ENCODE measurements at places on chromosomes 5 and 9.

- DNase-seq = no peak
Measured at GRCh38 chr9:131927091-131927490, 152.6 kb downstream of the MED27 start.

- DNase-seq = no peak
Measured at GRCh38 chr9:16002816-16003215, 450.0 kb downstream of the CCDC171 start.

DNA sequence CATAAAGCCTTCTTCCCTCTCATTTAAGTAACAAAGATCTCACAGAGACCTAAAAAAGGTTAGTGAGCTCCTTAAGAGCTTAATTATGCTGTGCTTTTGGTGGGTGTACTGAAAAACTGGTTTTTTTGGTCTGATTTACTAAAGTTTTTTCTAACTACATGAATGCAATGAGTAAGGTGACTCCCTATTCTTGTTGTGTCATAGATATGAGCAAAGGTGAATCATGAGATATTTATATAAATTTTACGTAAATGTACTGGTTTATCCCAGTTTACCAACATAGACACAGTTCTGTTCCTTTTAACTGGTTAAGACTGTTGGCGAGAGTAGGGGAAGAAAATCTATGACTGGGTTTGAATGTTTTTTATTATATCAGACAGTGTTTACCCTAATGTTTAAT is 250.5 kb downstream of the NR2F1-AS1 start:
- DNase-seq = no peak

GRCh38 chr5:57174890-57175510 is 1.1 kb downstream of the GPBP1 start:
- no peak for DNase-seq

GRCh38 chr5:137250421-137250820 is 248.7 kb downstream of the SPOCK1 start:
- DNase-seq = no peak

DNA sequence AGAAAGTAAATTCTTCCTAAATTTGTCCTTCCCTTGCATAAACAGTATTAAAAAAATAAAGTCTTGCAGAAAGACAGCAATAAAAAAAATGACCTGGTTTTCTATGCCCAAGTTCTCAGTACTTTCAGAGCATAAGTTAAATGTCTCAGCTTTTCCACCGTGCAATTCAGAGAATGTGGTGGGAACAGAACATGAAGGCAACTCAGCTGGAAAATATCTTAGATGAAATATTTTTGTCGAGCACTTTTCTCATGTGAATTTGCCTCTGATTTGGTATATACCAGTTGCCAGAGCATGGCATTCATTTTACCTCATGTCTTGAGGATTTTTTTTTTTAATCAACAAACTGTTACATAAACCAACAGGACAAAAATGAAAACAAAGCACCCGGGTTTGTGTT is 176.1 kb downstream of the CETN3 start:
- DNase-seq = no peak

DNA sequence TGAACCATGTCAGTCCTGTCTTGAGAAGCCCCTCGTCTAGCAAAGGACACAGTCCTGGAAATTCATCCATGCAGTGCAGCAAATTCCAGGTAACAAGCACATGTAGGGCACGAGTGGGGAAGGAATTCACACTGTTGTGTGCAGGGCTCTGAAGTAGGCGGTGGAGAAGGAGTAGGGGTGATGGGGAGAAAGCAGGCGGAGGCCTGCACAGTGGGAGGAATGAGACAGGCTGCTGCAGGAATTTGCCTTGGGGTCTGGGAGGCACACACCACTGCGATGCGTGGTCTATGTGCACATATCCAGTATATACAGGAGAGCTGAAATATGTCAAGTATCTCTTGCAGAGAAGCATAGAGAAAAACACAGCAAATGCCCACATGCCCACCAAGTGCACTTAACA is 249.2 kb upstream of the IRX2 start:
- DNase-seq = no peak

GRCh38 chr5:93911609-93912008 is 170.2 kb upstream of the POU5F2 start:
- no peak for DNase-seq

DNA sequence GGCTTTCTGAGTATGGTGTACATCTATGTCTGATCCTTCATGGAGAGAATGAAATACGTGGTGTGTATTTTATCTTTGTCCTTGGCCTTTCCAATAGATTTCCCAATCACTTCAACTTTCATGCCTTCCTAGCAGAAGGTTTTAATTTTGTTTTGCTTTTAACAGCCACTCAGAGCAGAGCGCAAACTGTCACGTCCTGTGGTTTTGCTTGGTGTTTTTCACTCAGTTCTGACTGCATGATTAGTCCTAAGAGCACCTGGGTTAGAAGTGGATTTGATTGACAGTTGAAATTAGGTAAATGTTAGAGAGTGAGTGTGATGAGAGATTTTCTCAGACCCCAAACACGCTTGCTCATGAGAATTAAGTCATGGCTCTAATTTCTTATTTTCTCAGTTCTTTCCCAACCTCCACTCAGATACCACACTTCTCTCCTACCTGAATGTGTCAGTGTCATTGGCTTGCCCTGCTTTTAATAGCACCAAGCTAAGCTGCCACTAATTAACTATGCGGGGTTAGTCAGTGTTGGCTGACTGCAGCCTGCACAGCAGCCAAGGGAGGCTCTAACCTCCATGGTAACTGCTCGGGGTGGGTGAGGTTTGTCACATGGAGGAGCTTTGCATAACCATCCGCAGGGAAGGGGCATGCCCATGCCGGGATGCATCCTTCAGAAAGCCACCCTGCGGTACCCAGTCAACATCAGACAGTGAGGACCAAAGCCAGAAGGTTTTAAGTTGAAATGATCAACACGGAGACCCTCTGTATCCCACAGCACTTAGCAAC is 173.4 kb downstream of the NR3C1 start:
- no peak for DNase-seq

DNA sequence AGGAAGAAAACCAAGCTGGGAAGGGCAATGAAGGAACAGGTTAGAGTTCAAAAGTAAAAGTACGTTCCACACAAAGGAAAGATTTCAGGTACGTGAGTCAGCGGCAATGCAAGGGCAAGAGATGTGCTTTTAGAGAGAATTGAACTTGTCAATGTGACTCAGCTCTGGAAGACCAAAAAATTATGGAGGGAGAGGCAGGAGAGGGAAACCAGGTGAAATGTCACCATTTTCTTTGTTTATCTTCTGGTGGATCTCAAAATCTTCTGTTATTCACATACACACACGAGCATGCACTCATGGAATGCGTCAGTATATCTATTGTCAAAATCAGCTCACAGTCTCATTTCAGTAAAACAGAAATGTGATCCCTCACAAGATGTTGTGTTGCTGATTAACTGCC is 148.8 kb upstream of the RFX3 start:
- no peak for DNase-seq

- DNase-seq = no peak
Measured at GRCh38 chr9:82090046-82090445, 101.5 kb downstream of the SPATA31D1 start.

GRCh38 chr5:14064841-14065240 is 78.3 kb upstream of the TRIO start:
- no peak for DNase-seq

GRCh38 chr9:6592791-6593190 is 52.7 kb downstream of the GLDC start:
- DNase-seq = no peak

DNA sequence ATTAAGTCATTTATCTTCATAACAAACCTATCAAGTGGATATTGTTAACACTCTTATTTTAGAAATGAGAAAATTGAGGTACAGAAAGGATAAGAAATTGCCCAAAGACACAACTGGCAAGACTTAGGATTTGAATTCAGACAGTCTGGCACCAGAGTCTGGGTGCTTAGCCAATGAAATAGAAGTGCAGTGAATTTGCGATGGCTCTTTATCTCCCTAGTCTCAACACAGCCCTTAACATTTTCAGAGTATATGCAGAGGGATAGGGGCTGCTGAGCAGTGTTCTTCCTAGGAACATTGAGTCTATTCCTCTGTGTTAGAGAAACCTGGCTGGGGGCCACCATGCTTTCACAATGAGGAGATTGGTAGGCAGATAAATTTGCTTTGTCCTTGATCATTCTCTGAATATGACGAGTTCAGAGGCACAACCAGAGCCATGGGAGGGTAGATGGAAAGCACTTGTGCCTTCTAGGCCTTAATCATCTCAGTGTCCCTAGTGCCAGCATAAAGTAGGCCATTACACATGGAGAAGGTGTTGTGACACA is 6.1 kb upstream of the FSD1L start:
- no peak for DNase-seq

- DNase-seq = no peak
Measured at GRCh38 chr9:107437716-107438115, 51.9 kb downstream of the KLF4 start.

DNA sequence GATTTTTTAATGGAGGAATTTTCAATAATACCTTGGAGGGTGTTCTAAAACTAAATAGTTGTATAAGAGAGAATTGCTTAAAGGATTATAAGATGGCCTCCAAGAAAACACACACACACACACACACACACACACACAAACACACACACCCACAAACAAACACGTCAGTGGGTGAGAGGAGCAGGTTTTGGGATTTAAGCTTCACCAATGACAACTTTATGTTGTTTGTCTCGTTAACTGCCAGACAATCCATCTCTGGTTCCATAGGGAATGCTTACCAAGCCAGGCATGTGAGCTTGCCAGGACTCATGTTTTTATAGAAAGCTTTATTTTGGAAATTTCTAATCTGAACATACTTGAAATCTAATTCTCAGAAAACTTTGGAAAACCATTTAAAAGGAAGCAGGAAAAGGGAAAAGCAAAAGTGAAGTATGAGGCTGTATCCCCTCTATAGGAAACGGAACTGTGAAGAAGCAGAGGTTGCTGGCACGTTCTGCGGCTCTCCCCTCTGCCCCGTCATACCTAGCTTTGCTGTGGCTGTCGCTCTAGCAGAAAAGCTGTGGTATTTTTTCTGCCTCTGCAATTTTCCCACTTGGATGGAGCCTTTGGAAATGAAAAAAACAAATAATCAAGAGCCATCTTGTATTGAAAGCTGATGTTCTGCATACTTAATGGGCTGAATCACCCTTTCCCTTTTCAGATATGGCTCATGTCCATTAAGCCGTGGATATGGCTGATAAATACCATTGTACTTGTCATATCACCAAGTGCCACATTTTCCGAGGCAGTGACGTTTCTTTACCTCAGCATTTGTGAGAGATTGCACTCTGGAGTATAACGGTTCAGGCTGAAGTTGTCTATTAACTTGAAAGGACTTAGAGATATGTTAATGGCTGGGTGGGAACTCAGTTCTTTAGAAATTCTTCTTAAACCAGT is 112.7 kb downstream of the NTRK2 start:
- no peak for DNase-seq

DNA sequence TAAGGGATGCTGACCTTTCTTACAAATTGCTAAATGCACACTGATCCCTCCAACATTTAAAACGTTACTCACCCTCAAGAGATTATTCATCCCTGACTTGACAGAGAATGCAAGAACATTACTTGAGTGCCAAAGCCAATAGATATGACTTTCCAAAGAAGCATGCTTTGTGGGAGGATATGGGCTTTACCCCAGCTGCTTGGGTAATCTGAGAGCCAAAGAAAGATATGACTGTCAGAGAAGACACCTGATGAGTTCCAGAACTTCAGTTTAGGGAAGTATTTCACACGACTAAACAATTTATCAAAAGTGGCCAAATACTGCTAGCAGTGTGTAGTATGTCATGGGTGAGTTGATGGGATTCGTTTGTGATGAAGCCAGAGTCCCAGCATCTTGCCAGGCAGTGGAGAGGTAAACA is 7.4 kb upstream of the SPDL1 start:
- no peak for DNase-seq

- DNase-seq = no peak
Measured at GRCh38 chr5:92003806-92004205, 620.7 kb upstream of the ARRDC3 start.

DNA sequence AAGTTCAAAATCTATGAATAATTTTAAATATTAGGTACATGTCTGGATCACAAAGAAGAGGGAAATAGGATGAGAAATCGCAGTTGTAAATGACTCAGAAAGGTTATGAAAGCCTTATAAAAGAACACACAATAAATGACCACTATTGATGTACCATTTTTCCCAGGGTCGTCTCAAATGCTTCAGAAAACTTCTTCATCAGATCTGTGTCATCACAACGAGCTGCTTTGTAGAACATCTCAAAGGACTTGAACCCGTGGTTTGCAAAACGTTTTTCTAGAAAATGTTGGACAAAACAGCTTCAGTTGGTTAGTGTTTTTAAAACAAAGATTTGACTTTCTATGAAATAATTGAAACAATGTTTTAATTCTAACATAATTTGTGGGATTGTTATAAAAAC is 100.1 kb downstream of the SVEP1 start:
- no peak for DNase-seq

- DNase-seq = no peak
Measured at GRCh38 chr9:10062629-10063395, 550.0 kb downstream of the PTPRD start.

DNA sequence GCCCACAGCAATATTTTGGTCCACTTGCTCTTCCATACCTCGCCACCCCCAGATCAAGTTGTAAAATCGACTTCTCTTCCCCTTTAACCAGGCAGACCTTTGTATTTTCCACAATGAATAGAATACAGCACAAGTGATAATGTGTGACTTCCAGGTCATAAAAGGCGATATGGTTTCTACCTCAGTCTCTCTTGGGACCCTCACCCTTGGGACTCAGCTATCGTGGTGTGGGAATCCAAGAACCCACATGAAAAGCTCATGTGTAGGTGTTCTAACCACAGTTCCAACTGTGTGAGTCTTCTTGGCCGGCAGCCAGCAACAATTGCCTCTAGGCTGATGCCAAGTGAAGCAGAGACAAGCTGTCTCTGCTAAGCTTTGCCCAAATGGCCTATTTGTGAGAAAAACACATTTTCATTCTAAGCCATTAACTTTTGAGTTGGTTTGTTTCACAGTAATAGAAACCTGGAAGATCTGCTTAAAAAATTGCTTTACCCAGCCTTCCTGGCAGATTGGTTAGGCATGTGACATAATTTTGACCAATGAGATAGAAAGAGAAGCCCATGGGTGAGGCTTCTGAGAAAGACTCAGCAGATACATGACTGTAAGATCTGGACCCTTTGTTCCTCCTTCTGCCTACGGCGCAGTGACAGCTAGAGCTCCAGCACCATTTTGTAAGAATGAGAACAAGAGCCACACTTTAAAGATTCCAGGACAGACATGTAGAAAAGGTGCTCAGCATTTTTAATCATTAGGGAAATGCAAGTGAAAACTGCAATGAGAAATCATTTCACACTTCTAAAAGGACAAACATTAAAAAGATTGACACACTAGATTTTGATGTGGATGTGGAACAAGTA is 18.3 kb upstream of the MLLT3 start:
- peak; percentile 90 for DNase-seq

DNA sequence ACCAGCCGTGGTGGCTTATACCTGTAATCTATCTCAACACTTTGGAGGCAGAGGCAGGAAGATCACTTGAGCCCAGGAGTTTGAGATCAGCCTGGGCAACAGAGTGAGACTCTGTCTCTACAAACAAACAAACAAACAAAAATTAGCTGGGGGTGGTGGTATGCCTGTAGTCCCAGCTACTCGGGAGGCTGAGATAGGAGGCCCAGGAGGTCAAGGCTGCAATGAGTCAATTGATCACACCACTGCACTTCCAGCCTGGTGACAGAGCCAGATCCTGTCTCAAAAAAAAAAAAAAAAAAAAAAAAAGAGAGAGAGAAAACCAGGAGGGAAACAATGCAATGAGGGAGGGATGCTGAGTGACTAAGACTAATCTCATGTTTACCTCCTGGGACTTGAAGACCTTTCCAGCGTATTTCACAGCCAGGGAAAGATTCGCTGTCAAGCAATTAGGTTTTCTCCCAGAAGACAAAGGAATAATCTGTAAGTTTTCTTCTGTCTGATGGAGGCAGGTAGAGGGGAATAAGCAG is 51.1 kb upstream of the MIER3 start:
- no peak for DNase-seq

- DNase-seq = no peak
Measured at GRCh38 chr9:71857159-71857558, 53.8 kb downstream of the ABHD17B start.
